ENCODE measurements at places on chromosomes 6 and 20. TPM values are rescaled to one million over a fixed set of nuclear protein-coding genes. Genes with fewer than 3 reads are reported as not detected.
A peak's percentile ranks its signal among the peaks of the same experiment; 100 is the strongest.

GRCh38 chr20:37251825-37252477 is 9.7 kb downstream of the GHRH start:
- DNase-seq = peak; percentile 85

DNA sequence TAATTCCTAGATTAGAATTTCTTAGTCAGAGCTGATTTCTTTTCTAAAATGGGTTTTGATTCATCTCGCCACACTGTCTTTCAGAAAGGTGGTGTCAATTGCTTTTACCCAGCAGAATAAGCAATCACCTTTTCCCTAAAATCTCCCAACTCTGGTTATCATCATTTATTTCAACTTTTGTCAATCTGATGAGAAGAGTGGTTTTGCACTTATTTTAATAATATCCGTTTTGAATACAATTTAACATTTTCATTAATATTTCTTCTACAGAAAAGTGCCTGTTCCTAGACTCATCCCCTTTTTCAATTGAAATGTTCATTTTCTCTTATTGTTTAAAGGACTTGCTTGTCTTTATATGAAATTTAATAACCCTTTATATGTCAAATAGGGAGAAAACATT is 8.2 kb upstream of the NCR2 start:
- DNase-seq = no peak

DNA sequence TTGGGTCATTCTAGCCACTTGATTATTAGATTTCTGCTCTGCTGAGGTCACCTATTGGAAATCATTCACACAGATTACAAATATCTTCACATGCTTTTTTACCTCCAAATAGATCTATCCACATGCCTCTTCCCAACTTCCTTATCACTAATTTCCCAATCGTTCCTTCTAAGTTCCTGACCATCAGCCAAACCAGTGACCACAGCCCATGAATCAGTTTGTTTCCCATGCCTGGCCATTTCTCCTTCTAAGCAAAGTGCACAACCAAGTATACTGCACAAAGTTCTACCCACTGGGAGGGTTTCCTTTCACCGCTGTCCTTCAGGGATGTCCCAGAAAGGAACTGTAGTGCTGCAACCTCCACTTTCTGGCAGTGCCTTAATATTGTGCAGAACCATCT is 140.5 kb upstream of the SYNDIG1 start:
- DNase-seq = no peak

FRK gene
- total RNA-seq = 2.8 TPM

GRCh38 chr6:91664327-91664959 is 1077.6 kb upstream of the MAP3K7 start:
- no peak for DNase-seq

GRCh38 chr6:5053038-5053437 is 32.1 kb upstream of the PPP1R3G start:
- DNase-seq = no peak

CLIC5 gene
- total RNA-seq = not detected

KLC4 gene
- 33.9 TPM for total RNA-seq

GRCh38 chr20:717271-717670 is 41.7 kb upstream of the SCRT2 start:
- no peak for DNase-seq

- DNase-seq = no peak
Observed at GRCh38 chr20:5141615-5142014, 14.8 kb downstream of the CDS2 start.

- no peak for DNase-seq
Observed at GRCh38 chr6:127581576-127581975, 4.6 kb downstream of the C6orf58 start.

DNA sequence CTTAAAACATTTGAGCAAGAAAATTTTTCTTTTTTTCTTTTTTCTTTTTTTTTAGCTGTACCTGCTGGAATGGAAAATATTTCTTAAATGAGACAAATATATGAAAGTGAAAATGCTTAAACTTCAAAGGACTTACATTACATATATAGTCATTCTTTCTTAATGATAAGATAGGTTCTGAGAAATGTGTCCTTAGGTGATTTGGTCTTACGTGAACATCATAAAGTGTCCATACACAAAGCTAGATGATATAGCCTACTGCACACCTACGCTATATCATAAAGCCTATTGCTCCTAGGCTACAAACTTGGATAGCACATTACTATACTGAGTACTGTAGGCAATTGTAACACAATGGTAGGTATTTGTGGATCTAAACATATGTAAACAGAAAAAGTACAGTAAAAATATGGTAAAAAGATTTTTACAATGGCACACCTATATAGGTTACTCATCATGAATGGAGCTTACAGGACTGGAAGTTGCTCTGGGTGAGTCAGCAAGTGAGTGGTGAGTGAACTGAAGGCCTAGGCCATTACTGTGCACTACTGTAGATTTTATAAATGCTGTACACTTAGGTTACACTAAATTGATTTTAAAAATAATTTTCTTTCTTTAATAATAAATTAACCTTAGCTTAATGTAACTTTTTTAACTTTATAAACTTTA is 54.6 kb downstream of the RPP21 start:
- no peak for DNase-seq

SIRPA gene
- total RNA-seq = 5.9 TPM

- peak; percentile 89 for DNase-seq
Observed at GRCh38 chr6:31042806-31043205, 32.5 kb downstream of the MUC22 start.

- DNase-seq = peak; percentile 88
Observed at GRCh38 chr6:26003102-26003694, 40.6 kb downstream of the TRIM38 start.

NR2E1 gene
- total RNA-seq = not detected

CCDC170 gene
- total RNA-seq = 3.3 TPM

DNA sequence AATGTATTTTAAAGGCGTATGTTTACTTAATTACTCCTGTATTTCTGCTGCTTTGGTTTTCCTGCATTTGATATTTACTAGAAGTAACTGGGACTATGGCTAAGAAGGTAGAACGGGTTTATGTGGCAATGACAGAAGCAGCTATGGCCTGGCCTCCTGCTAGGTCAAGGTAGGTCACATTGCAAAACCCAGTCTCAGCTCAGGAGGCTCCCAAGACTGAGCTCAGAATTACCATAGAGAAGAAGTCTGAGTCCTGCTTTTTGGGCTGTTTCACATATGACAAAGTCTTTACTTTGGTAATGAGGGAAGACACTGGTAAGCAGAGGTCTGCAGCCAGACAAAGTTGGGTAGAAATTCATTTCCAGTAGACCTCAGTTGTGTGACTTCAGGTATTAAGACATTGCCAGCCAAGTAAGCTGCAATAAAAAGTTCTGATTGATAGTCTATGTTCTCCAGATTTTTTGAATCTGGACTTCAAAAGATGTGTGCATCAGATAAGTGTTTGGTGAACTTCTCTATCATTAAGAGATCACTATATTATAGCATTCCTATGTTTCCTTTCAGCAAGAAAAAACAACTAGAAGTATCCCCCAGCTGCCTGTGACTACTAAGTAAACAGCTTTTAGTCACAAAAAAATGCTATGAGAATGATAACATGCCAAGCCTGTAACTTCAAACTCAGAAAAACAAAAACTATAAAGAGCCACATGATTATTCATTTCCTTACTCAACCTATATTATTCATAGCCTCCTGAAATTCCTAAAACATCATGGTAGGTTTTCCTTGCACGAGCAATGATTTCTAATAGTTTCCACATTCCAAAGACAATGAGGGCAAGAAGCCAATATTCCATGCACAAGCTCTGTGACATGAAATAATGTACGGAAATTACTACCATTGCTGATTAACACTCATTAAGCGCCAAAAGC is 312.3 kb downstream of the HAO1 start:
- no peak for DNase-seq

DNA sequence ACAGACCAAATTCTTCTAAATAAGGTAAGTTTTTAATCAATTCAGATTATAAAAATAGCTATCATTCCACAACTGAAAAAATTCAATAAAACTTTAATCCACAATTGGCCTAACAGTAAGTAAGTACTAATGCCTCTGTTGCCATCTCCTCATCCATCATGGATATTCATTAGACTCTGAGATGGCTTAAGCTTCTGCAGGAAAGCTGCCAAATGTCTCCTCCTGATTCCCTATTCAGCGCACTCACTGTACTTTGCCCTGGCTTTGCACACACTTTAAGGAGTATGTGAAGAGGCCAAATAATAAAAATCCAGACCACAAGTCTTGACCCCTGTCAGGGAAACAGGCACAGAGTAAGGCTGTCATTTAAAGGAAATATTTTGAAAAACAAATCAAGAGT is 23.6 kb downstream of the PGM3 start:
- DNase-seq = no peak

- no peak for DNase-seq
Observed at GRCh38 chr6:81575442-81575841, 177.0 kb downstream of the TENT5A start.

CCM2L gene
- total RNA-seq = 7.8 TPM

DNA sequence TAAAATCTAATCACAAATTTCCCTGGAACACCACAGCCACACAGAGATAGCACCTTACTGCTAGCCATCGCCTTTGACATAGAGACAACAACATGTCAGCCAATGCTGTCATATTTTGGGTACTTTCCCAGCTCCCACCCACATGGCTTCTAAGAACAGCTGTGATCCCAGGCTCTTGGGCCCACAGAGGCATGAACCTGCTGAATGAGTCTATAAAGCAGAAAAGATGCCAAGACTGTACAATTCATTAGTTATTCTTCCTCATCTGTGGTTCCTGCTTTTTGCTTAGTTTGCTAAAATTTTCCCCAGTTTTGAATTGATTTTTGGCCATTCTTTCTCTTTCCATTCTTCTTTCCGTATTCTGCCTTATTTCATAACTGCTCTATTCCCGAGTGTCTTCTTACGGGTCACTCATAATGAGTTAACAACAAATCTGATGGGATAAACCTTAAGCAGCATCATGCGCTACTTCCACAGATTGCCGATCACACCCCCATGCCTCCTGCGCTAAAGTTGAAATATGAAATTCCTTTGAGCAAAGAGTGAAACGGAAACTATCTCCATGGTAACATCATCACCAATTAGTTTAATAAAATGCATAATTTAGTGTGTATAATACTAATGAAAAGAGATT is 327.3 kb upstream of the HSF2 start:
- DNase-seq = no peak

GNAS-AS1 gene
- 9.3 TPM for total RNA-seq

Measured in endodermal cell (in vitro differentiated cells).